ENCODE measurements at places on chromosomes 5 and 9.

- DNase-seq: no peak
These were observed 216.0 kb upstream of the DAP start for GRCh38 chr5:10977011-10977410.

- DNase-seq: peak; percentile 56
These were observed 337.1 kb downstream of the GADD45G start for GRCh38 chr9:89941875-89942274.

- no peak for DNase-seq
These were observed 97.9 kb downstream of the CACNA1B start for GRCh38 chr9:137975527-137975913.

- no peak for DNase-seq
These were observed 357.0 kb upstream of the RORB start for GRCh38 chr9:74140141-74140540.

- no peak for DNase-seq
These were observed 9.4 kb upstream of the PRSS3 start for GRCh38 chr9:33785914-33786313.
